Pulmonary artery endothelial cell (primary cell): ENCODE measurements at places on chromosomes 1 and 21. TPM values are rescaled to one million over a fixed set of nuclear protein-coding genes. Genes with fewer than 3 reads are reported as not detected.

The TSPEAR gene
- not detected in 2 replicates for total RNA-seq

The RHD gene
- total RNA-seq = not detected in 2 replicates

The WNT9A gene
- 4.1 and 4.9 TPM in 2 replicates for total RNA-seq

The AVPR1B gene
- total RNA-seq = not detected in 2 replicates

The SLC35F3 gene
- total RNA-seq = not detected in 2 replicates

The GPR37L1 gene
- total RNA-seq = not detected in 2 replicates

The TRIM63 gene
- not detected in 2 replicates for total RNA-seq

The CFAP126 gene
- total RNA-seq = not detected in 2 replicates

The RAP1GAP gene
- total RNA-seq = 0.04 and 0.07 TPM in 2 replicates

The FCRL4 gene
- not detected in 2 replicates for total RNA-seq

The ETV3L gene
- total RNA-seq = not detected in 2 replicates

The ATP6V0B gene
- total RNA-seq = 96.9 and 107 TPM in 2 replicates

The FLG2 gene
- total RNA-seq = not detected in 2 replicates

The OR2AK2 gene
- not detected in 2 replicates for total RNA-seq

The IGFN1 gene
- total RNA-seq = not detected in 2 replicates

The RNF207 gene
- total RNA-seq = 3.4 and 9.7 TPM in 2 replicates

The OR2T35 gene
- total RNA-seq = not detected in 2 replicates

The PYGO2 gene
- total RNA-seq = 6.3 and 7.2 TPM in 2 replicates

The CD34 gene
- 16.9 and 26.1 TPM in 2 replicates for total RNA-seq

The OR6K2 gene
- not detected in 2 replicates for total RNA-seq

The DDX59 gene
- total RNA-seq = 11.3 and 12.6 TPM in 2 replicates

The IRF6 gene
- total RNA-seq = 18.4 and 24.3 TPM in 2 replicates

The NKAIN1 gene
- total RNA-seq = 0.32 TPM in 1 of 2 replicates, not detected in the other

The PFKL gene
- 205 and 317 TPM in 2 replicates for total RNA-seq

The KRTAP12-2 gene
- total RNA-seq = not detected in 2 replicates

The LRRC3 gene
- 0.71 and 1.5 TPM in 2 replicates for total RNA-seq

The LCE1E gene
- total RNA-seq = not detected in 2 replicates

The SPATA21 gene
- total RNA-seq = not detected in 2 replicates
